Fibroblast of skin of scalp (primary cell): ENCODE measurements at places on chromosomes 12 and 14.

DNA sequence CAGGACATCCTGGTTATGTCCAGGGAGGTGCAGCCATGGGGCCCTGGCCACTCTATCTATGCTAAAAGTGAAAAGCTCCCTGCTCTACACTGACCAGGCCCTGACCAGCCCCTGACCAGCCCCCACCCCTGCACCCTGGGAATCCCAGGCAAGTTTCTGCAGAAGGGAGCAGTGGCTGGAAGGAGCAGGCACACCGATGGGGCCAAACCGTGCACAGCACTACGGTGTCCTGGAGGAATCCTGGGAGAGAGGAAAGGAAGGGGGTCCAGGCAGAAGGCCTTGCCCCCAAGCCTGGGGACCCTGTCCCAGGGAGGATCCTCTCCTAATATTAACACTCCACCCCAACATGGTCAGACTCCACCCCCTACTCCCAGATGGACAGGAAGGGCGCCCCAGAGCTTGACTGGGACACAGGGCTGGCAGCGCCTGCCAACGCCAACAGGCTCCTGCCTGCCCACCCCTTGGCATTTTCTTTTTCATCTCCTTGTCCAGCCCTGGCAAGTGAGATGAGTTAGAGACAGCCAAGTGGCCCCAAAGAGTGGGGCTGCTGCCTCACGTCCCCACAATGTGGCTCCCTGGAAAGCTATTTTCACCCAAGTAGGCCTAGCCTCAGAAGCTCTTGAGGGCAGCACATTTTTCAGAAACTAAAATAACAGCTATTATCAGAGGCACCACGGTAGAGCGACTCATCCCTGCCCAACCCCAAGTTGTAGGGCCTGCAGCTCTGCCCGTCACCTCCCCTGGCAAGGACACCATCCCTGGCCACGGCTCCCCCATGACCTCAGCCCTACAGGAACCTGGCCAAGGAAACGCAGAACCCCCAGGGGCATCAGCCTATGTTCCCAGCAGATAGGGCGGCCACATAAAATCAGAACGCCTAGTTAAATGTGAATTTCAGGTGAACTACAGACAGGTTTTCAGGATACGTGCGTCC, 82.6 kb downstream of the SCARB1 start:
- DNase-seq, result no peak

DNA sequence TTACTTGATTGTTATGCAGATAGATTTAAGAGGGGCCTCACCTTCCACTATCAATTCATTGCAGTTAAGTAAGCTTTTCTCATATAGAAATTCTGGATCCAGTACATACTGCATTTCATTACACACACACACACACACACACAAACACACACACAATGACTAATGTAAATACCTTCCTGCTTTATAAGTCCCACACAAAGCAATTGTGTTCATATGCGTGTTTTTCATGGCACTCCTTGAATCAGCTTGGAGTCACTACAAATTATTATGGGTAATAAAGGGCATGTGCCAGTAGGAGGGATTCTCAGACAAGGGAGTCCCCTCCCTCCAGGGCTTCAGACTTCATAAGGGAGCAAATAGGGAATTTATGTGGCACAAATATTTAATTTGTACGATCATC, 4.5 kb downstream of the MIPOL1 start:
- DNase-seq, result peak; percentile 15

- no peak for DNase-seq
These were observed 150.1 kb downstream of the PRKCH start for GRCh38 chr14:61471297-61472005.

- no peak for DNase-seq
These were observed 96.6 kb downstream of the SUDS3 start for GRCh38 chr12:118472940-118473339.

- DNase-seq, result no peak
These were observed 127.6 kb downstream of the FSCB start for GRCh38 chr14:44379292-44379977.

- no peak for DNase-seq
These were observed 559 bp upstream of the RFC5 start for GRCh38 chr12:118015944-118016343.
